SW 1271 (cell line): ENCODE measurements at places on chromosomes 1 and 21.
A peak's percentile ranks its signal among the peaks of the same experiment; 100 is the strongest.

GRCh38 chr1:233448109-233448689, 120.7 kb downstream of the MAP3K21 start:
- DNase-seq: no peak

- DNase-seq: no peak
Measured at GRCh38 chr1:222616525-222616924, 1.4 kb upstream of the MIA3 start.

DNA sequence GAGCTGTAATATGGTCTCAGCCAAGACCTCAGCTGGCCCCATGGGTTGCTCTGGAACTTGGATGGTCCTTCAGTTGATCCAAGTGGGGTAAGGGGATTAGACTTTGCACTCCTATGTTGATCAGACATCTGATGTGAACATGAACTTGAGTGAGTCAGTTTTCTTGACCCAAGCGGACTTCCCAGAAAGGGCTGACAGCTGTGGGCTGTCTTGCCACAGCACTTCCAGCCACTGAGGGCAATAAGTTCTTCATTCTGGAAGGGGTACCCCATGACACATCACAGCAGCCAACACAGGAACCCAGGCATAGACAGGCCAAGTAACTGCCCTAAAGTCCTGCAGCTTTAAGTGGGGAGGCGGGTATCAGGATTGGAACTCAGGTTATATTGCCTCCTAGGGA, 93.9 kb upstream of the USP24 start:
- no peak for DNase-seq

GRCh38 chr1:30597711-30598110, 125.7 kb downstream of the MATN1 start:
- DNase-seq: no peak

GRCh38 chr21:42381347-42381984, 14.4 kb downstream of the TMPRSS3 start:
- DNase-seq: peak; percentile 22

GRCh38 chr1:247291833-247292561, 36.1 kb downstream of the VN1R5 start:
- no peak for DNase-seq

- DNase-seq: no peak
Measured at GRCh38 chr21:31677047-31677446, 17.6 kb downstream of the SOD1 start.

GRCh38 chr1:22264464-22265341, 121.8 kb upstream of the WNT4 start:
- DNase-seq: no peak

DNA sequence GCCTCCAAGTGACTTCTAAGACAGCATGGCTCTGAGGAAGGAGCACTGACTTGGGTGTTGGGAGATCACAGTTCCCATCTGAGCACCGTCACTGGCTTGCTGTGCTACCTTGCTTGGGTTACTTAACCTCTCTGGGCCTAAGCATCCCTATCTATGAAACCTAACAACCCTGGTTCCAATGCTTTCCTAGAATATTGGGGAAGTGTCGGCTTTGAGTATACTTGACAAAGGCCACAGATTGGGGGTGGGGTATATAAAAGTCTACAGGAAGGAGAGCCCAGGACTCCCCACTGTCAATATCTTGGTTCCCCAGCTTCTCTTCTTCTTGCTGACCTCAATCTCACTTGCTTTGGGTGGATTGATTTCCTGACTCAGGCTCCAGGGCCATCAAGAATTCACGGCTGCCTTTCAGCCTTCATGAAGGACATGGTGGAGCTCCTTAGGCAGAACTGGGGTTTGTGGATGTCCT, 6.3 kb downstream of the TNFRSF1B start:
- no peak for DNase-seq

DNA sequence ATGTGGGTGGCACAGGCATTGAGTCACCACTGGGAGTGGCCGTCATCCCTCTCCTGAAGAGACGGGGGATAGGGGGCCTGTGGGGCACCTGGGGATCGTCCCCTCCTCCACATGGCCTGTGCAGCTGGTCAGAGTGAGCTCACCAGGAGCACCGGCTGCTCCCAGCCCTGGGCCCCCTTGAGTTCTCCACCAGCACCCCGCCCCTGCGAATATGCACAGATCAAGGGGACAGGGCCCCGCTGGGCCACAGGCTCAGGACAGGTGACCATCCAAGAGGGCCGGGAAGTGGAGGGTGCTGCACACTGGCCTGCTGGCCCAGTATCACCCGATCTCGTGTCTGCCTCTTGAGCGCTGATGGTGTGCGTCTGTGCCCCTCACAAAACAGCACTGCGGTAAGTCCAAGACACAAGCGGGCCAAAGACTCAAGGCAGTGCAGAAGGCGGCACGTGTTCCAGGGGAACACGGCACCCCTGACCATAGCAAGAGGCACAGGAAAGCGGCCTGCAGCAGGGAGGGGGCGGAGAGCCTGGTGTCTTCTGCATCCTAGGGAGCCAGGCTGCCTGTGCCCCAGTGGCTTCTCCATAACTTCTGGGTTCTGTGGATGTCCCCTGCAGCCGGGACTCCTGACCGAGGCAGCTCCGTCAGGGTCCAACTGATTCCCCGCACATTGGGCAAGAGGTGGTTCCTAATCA, 18.1 kb upstream of the TSPEAR start:
- DNase-seq: no peak

GRCh38 chr21:23822760-23823159, 1784.5 kb downstream of the MRPL39 start:
- DNase-seq: no peak

DNA sequence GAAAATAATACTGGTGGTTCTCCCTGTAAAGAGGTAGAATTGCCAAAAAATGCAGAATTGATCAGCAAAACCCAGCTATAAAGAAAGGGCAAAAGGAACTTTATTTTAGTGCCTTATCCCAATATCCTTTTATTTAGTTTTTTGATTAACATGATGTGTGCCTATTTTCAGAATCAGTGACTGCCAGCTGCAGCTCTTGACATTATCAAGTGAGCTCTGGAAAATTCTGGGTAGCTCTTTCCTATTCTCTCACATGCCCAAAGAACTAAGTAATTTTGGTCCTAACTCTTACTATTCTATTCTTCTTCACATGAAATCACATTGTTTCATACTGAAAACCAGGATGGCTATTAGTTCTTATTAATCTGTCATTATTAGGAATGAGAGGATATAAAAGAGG, 22.1 kb downstream of the WNT2B start:
- no peak for DNase-seq

- DNase-seq: no peak
Measured at GRCh38 chr21:44286716-44287632, 1.3 kb downstream of the AIRE start.

DNA sequence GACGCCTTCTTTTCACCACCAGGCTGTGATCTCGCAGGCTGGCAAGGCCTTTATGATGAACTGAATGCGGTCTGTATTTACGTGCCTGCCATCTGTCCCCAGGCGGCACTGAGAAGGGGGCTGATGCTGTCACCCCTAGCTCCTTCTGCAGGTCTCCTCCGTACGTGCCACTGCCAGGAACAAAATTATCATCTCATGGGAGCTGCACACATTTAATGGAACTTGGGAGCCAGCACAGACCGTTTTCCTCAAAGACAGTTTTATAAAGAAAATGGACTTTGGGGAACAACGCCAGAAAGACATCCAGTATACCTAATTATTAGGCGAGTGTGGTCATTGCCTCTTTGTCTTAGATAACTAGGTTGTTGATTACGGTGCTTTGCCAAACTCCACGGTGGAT, 434.5 kb downstream of the KIF26B start:
- DNase-seq: no peak

GRCh38 chr1:202568826-202569225, 141.4 kb downstream of the SYT2 start:
- DNase-seq: no peak

DNA sequence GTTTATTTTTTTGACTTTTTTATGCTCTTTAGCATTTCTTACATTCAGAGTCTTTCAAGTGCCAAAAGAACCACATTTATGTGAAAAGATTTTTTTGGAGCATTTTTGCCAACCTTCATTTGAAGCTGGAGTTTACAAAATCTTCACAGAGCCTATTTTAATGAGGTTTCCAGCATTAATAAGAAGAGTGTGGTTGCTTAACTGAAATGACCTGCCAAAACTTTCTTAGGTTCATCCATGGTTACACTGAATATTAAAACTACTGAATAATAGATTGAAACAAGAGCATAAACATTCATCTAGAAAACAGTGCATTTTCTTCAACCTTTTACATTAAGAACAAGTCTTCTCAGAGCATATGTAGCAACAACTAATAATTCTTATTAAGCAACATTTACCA, 672.3 kb upstream of the CXADR start:
- no peak for DNase-seq

GRCh38 chr1:226804907-226805759, 65.3 kb upstream of the PSEN2 start:
- DNase-seq: no peak

DNA sequence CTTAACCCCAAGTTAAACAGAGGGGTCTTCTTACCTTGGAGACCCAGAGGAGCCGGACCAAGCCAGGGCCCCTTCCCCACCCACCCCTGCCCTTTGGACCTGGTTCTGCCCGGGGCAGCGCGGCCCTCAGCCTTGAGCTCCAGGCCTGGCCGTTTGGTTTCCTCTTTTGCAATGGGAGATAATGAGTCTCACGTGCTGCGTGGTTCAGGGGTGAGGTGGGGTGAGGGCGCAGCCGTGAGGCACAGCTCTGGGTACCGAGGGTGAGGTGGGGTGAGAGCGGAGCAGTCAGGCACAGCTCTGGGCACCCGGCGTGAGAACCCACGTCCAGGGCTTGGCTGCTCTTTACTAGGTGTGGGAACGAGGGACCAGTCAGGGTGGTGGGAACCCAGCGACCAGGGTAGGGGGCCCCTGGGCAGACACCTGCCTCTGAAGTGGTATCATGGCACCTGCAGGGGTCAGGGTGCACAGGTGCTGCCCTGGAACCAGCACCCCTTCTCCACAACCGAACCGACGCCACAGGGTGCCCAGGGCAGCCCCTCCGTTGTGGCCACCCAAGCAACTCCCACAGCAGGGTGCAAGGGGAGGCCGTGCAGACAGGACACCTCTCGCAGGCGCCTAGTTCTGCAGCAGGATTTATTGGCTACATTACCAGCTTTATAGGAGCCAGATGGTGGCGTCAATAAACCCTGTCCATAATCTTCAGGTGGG, 182.2 kb downstream of the PRDM16 start:
- DNase-seq: no peak

DNA sequence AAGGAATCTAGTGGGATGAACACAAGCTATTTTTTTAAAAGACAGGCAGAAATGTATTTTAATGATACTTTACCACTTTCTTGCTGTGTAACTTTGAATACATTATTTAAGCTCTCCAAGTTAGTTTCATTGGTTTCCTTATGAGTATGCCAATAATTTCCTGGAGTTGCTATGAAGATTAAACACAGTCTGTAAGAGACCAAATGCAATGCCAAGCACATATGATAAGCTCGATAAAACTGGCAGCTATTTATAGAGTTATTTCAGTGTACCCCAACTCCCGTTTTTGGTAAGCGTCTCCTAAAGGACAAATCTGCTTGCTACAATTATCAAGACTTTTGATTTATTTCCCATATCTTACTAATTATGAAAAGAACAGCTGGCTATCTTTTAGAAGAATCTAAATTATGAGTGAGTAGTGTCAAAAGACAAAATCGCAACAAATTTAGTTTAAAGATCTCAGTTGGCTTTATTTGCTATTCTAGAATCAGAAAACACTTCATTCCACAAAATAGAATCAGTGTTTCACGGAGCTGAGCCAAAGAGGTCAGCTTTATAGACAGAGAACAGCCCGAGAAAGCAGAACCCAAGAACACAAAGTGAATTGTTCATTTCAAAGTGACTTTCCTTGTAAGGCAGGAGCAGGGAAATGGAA, 7.2 kb upstream of the MAP10 start:
- no peak for DNase-seq

- no peak for DNase-seq
Measured at GRCh38 chr1:50700214-50700613, 259.9 kb downstream of the FAF1 start.

DNA sequence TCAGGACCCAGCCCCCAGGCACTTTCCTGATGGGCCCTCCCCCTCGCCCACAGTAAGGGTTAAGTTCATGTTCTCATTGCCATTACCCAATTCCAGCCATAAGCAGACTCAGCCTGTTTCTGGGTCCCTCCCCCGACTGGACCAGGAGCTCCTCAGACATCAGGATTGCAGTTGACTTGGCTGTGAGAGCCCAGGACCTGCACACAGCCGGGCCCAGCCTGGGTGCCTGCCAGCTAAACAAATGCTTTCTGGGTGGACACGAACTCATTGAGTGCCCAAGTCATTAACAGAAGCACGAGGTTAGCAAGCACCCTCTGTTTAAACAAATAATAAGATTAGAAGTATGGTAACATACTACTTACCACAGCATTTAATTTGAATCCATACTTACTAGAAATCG, 147.9 kb upstream of the POU3F1 start:
- no peak for DNase-seq

DNA sequence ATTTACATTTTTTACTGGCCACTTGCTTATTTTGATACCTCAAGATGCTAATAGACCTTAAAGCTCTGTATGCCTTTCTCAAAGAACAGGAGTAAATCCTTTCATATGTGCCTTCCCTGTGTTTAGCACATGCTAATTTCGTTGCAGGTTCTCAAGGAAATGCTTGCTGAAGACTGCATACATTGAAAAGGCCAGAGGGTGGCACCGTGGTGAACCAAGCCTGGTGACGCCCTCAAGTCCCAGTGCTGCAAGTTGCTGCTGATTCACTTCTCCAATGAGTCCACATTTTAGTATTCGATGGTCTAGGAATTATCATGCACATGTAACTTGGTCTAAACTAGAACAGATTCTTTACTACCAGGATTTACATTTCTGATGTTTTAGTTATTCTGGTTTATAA, 94.1 kb downstream of the CLDN17 start:
- DNase-seq: no peak

GRCh38 chr1:57086154-57086553, 120.3 kb upstream of the C8B start:
- DNase-seq: no peak

GRCh38 chr1:208271236-208271635, 27.1 kb upstream of the PLXNA2 start:
- DNase-seq: no peak

DNA sequence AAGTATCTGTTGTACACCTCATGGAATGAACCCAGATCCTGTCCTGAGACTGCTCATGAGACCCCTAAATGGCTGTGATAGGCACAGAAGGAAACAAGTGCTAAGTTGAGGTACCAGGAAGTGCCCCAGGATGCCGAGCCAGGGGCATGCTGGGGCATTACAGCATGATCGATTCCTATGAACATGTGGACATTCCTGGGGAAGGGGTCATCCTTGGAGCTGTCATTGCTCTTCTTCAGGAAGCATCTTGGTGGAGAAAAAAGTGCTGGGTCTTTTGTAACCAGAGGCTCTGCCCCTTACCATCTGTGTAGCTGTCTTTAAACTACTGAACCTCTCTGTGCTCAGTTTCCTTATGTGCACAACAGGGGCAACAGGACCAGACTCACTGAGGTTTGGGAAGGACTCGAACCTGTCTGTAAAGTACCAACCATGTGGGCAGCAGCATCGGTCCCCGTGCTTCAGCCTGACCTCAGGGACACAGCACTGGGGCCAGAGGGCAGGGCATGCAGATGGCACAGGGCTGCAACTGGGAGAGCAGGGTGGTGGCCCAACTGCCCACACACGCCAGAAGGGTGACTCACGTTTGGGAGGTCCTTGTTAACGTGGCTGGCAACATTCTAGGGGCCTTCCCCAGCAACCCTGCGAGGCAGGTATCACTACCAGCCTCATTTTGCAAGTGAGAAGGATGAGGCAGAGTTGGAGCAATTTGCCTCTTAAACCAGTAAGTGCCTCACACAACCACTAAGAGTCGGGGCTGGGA, 142.3 kb upstream of the EDN2 start:
- DNase-seq: peak; percentile 43
